ENCODE measurements at places on chromosomes 13 and 19.

DNA sequence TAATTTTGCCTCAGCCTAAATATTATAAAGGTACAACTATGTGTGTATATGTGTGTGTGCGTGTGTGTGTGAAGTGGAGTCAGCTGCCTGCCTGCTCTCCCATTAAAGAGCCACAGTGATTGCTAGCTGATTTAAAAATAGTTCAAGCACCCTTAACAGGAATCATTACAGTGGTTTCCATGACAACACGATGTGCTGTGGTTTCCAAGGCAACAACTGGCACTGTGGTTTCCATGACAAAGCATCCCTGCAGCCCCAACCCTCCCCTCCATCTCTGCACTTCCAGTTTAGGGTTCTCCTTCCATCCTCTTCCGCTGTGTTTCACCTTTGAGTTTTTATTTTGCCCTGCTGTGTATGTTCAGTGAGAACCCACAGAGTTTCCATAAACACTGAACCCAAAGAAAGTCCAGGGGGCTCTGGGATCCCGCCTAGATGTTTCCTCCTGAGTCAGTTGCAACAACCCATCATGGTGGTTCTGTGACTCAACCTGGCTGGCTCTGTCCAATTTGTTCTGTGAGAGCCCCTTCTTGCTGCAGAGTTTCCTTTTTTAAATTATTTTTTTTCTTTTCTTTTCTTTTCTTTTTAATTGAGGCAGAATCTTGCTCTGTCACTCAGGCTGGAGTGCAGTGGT lies 7.1 kb upstream of the PNMA8A start:
- no peak for DNase-seq

DNA sequence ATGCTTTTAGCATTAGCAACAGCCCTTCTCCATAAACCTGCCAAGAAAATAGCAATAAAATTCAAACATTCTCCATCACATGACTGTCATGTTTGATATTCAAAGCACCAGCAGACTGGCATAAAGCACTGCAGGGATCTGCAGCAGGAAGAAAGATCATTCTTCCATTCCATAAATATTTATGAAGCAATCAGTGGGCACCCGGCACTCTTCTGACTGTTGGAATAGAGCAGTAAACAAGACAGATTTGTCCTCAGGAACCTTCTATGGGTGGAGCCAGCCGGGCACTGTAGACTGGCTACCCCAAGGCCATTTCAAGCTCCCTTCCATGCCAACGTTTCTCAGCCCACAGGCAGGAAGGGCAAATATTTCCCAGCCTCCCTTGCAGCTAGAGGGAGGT lies 25.5 kb downstream of the PLA2G4C start:
- DNase-seq = no peak

- no peak for DNase-seq
Measured at GRCh38 chr19:43751466-43752220, 3.1 kb downstream of the SMG9 start.

GRCh38 chr13:103287659-103288058 lies 221.4 kb upstream of the SLC10A2 start:
- DNase-seq = no peak

DNA sequence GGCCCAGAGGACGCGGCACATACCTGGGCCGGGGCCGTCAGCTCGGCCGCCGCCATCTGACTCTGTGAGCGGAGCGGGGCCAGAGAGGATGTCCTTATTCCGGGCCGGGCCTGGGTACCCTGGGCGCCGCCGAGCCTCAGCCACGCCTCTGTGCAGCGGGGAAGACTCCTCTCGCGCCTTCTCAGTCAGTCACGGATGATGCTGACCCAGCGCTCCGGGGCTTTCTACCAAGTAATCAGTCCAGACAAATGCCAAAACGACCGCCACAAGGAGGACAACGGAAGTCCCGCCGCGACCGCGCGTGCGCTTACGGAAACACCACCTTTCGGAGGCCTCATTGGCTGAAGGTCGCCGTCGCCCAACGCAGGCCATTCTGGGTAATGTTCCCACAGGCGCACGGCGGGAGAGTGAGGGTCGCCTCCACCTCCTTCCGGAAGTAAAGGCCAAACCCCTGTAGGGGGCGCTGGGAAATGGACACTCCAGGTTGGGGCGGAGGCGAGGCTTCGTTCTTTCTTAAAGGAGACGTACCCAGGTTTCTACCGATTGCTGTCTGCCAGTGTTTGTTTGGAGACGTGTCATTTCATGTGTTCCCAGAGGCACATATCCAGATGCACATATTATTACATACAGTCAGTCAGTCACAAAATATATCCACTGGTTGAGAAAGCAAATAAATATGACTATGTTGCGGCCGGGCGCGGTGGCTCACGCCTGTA lies at the start of gene ZNF256:
TSS of gene ZNF256 (minus strand) at position 288 of the 716 bp plus-strand sequence. CDS start at position 56, 232 bp downstream.
- DNase-seq = peak; percentile 97

GRCh38 chr13:39892721-39893685 lies 237.5 kb downstream of the COG6 start:
- DNase-seq = no peak

GRCh38 chr13:48712141-48712540 lies 58.4 kb downstream of the CYSLTR2 start:
- DNase-seq = no peak

- no peak for DNase-seq
Measured at GRCh38 chr19:14563989-14564651, 7.7 kb downstream of the NDUFB7 start.

DNA sequence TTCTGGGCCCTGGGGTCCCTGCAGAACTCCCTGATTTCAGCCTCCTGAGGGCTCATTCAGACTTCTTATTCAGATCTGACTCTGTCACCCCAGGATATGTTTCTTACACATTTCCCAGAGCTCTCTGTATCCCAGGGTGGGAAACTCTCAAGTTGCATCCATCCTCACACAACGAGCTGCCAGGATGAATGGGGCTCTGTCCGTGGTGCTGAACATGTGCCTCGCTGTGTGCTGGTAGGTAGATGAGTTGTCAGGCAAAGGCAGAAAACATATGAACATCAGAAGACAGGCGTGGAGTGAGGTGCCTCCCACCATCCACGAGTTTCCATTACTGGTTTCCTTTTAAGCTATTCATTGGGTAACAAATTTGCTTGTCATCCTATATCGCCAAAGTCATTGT lies 11.4 kb upstream of the IGFL1 start:
- no peak for DNase-seq

DNA sequence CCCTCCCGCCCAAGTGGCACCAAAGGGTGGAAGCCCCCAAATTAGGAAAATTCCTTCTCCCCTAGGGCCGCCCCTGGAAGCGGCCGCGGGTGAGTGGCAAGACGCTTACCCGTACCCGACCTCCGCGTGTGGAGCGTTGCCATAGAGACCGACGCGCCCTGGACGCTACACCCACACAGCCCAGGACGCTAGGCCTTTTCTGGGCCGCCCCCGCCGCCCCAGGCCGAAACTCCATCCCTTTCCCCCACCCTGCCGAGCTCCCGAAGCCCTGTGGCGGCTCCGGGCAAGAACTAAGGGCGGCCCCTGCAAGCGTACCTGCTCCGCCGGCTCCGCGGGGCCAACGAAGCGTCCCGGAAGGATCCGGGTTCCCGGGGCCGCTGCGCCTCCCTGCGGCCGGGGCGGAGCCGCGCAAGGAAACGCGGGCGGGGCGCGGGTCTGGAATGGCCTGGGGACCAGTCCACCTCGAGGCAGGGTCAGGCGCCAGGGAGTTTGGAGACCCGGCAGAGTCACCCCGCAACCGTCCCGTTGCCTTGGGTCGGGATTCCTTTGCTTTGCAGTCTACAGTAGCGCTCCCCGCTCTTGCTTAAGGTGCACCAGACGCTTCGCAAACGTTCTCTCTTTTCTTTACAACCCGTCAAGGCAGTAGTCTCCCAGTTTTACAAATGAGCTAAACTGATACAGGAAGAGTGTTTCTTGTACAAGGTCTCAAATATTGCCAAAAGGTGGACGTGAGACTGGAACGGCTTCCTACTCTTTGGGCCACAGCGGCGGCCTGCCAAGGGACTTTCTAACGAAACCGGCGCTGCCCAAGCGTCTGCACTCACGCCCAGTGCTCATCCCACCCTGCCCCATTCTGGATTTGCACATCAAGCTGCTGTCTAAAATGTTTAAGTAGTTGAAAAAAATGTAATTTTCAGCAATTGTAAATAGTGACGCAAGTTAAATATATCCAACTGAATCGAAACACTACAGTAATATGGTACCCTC lies at the start of gene NEK5:
TSS of gene NEK5 (minus strand) at position 360 of the 987 bp plus-strand sequence. CDS start 1,591 bp downstream, outside the sequence.
- DNase-seq = no peak

GRCh38 chr13:51342706-51343105 lies 3.2 kb downstream of the SERPINE3 start:
- no peak for DNase-seq

All from cerebellar nuclear complex (tissue), 1 donor.